ENCODE measurements at places on chromosomes 6 and 20.

- no peak for DNase-seq
These were observed 268.8 kb downstream of the PKHD1 start for GRCh38 chr6:51818520-51819022.

GRCh38 chr6:38185752-38186151 lies 366.2 kb downstream of the ZFAND3 start:
- DNase-seq: no peak

DNA sequence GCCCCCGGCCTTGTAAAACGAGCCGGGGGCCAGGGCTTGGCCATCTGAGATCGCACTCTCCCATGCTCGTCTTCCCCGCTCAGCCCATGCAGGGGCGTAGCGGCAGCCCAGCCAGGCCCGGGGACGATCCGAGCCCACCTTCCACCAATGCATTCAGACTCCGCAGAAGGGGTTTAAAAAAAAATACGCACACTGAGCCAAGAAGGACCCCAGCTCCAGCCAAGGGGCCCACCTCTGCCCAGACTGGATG lies 320 bp downstream of the GSTA4 start:
- DNase-seq: no peak

- no peak for DNase-seq
These were observed 130.0 kb downstream of the FOXC1 start for GRCh38 chr6:1739680-1740079.

DNA sequence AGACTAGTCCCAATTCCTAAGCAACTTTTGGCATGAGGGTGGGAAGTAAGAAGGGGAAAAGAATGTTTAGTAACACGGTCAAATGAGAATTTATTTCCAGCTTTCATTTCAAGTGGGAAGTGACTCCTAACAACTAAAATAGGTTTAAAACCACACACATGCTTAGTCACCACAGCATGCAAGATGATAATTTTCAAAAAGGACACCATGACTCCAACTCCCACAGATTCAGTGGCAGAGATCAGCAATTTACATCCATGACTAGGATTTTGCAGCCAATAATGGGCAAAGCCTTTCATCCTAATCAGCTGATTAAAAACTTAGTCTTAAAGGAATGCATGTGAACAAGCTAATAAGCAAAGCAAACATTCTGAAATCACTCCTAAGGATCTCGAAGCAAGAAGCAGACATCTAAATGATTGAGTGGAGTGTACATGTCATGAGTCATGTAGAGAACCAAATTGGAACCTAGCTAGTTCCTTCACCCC lies 48.1 kb upstream of the GCLC start:
- no peak for DNase-seq

- no peak for DNase-seq
These were observed 17.5 kb upstream of the SPO11 start for GRCh38 chr20:57312138-57312537.

DNA sequence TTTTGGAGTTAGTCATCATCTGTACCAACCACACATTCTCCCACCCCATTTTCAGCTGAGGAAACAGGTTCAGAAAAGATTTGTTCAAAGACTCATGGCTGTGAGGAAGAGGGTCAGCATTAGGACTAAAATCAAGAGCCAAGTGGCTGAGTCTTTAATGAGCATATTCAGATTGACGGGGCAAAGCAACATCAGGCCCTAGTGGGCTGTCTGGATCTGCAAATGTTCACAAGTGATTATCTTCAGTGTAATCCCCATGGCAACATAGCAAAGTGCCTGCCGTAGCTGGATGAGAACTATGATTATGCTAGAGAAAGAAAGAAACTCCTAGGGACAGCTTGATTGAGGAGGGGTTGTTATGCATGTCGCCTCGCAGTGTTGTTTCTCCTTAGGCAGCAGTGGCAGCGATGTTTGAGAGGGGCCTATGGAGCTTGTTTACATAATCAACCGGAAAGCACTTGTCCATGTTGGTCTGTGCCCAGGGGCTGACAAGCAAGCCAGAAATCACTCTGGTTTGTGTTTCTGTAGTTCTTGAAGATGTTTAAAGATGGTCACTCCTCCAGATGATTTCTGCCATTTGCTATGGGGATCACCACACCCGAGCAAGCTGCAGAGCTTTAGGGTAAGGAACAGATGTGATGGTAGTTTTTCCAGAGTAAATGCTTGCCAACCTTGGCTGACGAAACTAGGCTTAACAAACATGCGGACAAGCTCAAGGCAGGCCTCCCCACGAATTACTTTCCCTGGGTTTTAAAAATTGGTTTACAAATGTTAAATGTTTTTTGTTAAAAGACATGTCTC lies 124.3 kb upstream of the MLIP start:
- no peak for DNase-seq

DNA sequence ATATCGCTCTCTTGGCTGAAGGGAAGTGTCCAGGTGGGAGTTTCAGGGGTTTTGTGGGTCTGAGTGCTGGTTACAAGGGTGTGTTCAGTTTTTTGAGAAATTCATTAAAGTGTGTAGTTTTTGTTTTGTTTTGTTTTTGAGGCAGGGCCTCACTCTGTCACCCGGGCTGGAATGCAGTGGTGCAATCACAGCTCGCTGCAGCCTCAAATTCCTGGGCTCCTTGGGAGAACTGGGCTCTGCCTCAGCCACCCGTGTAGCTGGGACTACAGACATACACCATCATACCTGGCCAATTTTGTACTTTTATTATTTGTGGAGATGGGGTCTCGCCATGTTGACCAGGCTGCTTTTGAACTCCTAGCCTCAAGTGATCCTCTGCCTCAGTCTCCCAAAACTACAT lies 51.2 kb upstream of the RALGAPA2 start:
- no peak for DNase-seq

DNA sequence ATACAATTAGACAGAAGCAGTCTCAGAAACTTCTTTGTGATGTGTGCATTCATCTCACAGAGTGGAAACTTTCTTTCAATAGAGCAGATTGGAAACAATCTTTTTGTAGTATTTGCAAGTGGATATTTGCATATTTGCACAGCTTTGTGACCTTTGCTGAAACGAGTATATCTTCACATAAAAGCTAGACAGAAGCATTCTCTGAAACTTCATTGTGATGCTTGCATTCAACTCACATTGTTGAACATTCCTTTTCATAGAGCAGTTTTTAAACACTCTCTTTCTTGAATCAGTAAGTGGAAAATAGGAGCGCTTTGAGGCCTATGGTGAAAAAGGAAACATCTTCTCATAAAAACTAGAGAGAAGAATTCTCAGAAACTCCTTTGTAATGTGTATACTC lies 657.9 kb upstream of the ZNF337 start:
- DNase-seq: no peak

Measured in NT2/D1 (cell line).